Heart right ventricle (tissue), 16 donors: ENCODE measurements at places on chromosomes 16 and 17. TPM values are rescaled to one million over a fixed set of nuclear protein-coding genes. Genes with fewer than 3 reads are reported as not detected.

IL17C gene
- polyA plus RNA-seq: not detected

FAHD1 gene
- 32.3 TPM for polyA plus RNA-seq

PIRT gene
- not detected for polyA plus RNA-seq

SCGB1C2 gene
- not detected for polyA plus RNA-seq

MYOCD gene
- polyA plus RNA-seq: 7.0 TPM

- DNase-seq: no peak
Observed at GRCh38 chr17:80616705-80617104, 72.1 kb downstream of the RPTOR start.
